ENCODE measurements at places on chromosomes 7 and 10.
A peak's percentile ranks its signal among the peaks of the same experiment; 100 is the strongest.

DNA sequence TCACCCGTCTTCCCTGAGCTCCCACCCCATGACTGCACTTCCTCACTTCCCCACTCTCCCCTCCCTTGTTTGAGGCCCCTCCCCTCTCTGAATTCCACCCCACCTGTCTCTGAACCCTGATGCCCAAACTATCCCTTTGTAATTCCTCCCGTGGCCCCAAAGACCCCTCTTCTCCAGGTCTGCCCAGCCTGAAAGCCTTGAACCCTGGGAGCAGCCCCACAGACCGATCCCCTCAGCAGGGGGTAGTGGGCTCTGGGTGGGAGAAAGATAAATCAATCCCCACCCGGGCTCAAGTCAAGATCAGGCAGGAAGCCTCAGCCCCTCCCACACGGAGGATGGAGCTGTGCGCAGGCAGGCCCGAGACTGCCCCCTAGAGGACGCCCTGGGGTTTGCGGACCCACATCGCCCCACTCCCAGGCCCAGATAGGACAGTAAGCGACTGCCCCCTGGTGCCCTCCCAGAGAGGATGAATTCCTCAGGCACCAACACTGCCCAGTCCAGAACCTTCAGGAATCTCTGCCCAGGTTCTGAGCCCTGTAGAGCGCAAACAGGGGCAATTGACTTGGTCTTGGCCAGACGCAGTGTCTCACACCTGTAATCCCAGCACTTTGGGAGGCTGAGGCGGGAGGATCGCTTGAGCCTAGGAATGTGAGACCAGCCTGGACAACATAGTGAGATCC lies 11.7 kb downstream of the HSPB1 start:
- DNase-seq, result peak; percentile 96

GRCh38 chr7:121793716-121794115 lies 79.2 kb upstream of the PTPRZ1 start:
- no peak for DNase-seq

DNA sequence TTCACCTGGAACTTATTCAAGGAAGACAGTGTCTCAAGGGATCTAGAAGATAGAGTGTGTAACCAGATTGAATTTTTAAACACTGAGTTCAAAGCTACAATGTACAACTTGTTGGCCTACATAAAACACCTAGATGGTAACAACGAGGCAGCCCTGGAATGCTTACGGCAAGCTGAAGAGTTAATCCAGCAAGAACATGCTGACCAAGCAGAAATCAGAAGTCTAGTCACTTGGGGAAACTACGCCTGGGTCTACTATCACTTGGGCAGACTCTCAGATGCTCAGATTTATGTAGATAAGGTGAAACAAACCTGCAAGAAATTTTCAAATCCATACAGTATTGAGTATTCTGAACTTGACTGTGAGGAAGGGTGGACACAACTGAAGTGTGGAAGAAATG lies 10.9 kb downstream of the IFIT3 start:
- DNase-seq, result no peak

GRCh38 chr10:4825868-4826791 lies at the start of gene AKR1E2:
Gene AKR1E2 (plus strand): TSS chr10:4826207. CDS start chr10:4826325, 118 bp downstream.
- DNase-seq, result peak; percentile 27

DNA sequence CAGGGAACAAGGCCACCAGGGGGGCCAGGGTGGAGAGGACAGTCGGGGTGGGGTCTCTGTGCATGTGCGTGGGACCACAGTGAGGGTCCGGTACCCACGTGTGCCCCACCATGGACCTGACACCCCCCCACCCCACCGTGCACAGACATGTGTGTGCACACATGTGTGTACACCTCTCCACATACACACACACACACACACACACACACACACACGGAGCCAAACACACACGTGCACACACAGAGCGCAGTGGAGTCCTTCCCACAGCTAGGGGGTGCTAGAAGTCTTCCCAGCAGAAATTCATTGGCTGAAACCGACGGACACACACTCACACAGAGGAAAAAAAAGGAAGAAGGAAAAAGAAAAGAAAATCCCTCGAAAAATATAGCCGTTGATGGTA lies 42.8 kb upstream of the GNA12 start:
- peak; percentile 82 for DNase-seq

DNA sequence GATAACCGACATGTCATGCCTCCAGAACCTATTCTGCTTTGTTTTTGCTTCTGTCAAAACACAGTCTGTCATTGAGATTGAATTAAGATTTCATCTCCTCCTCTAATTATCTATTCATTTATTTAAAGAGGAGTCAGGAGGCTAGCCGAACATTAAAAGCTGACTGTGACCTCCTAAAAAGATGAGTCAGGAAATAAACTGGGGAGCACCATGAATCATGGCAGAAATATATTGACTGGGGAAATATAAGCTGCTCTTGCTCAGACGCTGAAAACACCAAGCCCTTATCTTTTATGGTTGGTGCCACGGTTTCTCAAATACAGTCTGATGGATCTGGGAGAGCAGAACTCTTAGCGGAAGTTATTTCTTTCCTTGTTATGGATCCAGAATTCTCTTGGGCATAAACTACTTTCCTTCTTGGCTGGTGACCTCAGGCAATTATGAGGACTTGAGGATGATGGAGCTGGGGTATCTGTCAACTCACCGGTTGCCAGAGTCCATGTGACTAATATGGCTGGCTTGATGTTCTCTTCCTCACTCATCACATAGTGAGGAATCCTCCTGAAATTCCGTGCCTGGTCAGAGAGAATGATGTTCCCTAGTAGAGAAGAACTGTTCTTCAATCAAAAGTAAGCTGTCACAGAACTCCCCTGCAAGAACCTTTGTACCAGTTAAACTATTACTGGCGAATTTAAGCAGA lies 307.6 kb upstream of the PHYHIPL start:
- no peak for DNase-seq

- no peak for DNase-seq
Measured at GRCh38 chr7:155172141-155172540, 102.0 kb downstream of the HTR5A start.

- no peak for DNase-seq
Measured at GRCh38 chr7:63925626-63926460, 72.8 kb upstream of the ZNF722 start.

DNA sequence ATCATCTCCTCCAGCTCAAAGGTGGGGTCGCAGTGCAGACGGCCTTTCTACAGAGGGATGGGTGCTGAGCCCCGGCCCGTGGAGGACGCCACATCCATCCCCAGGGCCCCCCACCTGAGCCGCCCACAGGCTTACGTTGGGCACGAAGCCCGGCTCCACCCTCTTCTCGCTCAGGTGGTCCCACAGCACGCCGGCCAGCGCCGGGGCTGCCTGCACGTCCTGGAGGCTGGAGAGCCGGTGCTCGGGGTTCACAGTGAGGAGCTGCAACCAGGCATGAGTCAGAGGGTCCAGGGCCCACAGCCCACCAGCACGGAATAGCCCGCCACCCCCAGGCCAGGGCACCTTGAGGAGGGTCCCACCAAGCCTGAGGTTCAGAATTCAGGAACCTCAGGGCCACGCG lies 36.0 kb downstream of the DPYSL4 start:
- no peak for DNase-seq

DNA sequence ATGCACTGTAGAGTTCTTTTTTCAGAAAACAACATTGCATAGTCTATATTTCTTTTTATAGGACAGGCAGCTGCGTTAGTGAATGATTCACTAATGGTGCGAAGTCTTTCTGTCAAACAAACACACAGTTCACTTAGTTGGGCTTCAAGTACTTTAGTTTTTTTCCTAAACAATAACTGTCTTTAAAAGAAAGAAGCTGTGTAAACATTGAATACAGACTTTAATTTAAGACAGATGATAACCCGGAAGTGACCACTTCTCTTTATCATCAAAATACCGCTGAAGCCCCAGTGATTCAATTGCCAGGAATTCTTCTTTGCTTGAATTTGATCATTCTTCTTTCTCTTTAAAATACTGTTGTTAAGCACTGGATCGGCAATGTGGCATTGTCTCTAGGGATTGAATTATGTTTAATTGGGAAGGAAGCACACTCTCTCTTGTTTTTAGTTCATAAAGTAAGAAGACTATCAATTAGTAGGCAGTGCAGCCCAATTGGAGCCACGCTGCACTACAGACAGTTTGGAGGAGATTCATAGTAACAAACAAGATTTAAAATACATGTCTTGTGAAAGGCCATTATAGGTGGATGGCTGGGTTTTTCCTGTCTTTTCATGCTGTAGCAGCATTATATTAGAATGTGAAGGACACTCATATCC lies 30.4 kb downstream of the CNTNAP2 start:
- no peak for DNase-seq

- DNase-seq, result no peak
Measured at GRCh38 chr10:29011516-29011915, 277.4 kb upstream of the LYZL1 start.

GRCh38 chr10:77415313-77415960 lies 222.2 kb downstream of the KCNMA1 start:
- DNase-seq, result no peak

DNA sequence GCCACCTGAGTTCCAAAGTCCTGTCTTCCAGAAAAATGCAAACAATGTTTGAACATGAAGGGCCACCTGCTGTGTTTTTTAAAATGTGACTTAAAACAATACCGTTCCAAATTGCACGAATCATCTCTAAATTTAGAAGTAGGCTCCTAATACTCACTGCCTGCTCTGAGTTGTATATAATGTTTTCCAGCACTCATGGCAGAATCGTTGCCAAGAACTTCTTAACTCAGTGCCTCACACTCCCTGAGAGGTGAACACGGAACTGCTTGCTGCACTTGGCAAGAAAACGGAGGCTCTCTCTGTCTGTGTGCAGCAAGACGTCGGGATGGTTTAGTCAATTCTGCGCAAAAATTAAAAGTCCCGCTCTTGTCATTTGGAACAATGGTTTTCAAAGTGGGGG lies 757.3 kb upstream of the AUTS2 start:
- no peak for DNase-seq

- DNase-seq, result no peak
Measured at GRCh38 chr7:41832941-41833340, 130.1 kb upstream of the INHBA start.

- DNase-seq, result no peak
Measured at GRCh38 chr7:18276380-18276779, 219.2 kb upstream of the HDAC9 start.

DNA sequence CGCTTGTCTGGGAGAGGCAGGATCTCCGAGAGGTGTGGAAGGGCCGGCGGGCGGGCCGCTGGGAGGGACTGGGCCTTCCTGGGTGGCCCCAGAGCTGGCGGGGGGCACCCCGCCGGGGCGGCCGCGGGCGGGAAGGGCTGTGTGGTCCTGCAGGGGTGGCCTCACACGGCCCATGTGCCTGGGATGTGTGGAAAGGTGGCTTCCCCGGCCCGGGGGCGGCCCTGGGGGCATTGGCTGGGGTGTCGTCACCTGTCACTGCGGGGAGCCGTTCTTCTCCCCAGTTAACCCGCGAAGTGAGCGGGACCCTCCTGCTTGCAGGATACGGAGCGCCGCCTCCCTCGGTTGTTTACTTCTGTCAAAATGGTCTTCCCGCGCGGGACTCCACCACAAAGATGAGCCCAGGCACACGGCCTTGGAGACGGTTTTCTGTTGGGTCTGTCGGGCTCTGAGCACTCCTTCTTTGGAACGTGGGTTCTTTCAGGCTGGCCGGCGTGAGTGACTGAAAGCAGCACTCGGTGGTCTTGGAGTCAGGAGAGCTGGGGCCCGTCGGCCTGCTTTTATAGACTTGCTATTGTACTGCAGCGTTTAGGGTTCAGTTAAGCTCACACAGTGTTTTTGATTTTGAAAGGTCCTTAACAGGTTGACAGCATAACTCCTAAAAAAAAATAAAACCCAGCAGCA lies 700 bp downstream of the SMC3 start:
- no peak for DNase-seq

DNA sequence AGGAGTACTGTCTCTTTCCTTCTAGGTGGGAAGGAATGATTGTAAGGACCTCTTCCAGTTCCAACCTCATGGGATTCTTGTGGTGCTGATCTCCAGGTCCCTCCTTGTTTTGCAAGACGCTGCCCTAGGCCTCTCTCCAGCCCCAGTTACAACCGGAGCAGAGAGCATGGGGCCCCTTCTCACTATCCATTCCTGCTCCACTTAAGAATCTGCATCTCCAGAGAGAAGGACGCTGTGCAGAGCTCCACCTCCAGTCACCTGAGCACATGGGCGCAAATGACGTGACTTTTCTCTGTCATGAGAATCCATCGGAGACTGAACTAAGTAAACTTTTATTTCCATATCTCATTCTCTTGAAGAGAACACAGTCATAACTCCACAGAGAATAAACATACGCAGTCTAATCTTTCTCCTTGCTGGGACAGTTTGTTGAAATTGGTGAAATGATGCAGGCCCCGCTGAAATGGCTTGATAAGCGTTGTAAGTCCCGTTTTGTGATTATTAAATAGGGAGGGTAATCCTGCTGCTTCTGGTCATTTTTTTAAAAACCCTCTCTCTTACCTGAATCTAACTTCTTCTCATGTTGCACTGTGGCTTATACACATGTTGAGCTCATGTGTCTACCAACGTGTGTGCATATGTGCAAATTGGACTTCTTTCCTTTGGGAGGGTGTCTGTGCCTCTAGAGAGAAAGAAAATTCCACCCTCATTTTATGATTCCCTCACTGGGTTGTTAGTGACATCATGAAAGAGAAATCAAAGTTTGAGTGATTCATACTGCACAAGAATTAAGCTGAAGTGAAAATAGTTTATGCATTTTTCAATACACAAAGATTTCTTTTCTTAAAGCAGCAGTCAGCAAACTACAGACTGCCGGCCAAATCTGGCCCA lies 133.2 kb upstream of the TBX20 start:
- no peak for DNase-seq

GRCh38 chr10:77643795-77644468 lies 6.3 kb upstream of the KCNMA1 start:
- DNase-seq, result no peak

GRCh38 chr10:86329896-86330680 lies 36.5 kb downstream of the GRID1 start:
- no peak for DNase-seq

- no peak for DNase-seq
Measured at GRCh38 chr7:28711114-28711513, 247.0 kb downstream of the TRIL start.

DNA sequence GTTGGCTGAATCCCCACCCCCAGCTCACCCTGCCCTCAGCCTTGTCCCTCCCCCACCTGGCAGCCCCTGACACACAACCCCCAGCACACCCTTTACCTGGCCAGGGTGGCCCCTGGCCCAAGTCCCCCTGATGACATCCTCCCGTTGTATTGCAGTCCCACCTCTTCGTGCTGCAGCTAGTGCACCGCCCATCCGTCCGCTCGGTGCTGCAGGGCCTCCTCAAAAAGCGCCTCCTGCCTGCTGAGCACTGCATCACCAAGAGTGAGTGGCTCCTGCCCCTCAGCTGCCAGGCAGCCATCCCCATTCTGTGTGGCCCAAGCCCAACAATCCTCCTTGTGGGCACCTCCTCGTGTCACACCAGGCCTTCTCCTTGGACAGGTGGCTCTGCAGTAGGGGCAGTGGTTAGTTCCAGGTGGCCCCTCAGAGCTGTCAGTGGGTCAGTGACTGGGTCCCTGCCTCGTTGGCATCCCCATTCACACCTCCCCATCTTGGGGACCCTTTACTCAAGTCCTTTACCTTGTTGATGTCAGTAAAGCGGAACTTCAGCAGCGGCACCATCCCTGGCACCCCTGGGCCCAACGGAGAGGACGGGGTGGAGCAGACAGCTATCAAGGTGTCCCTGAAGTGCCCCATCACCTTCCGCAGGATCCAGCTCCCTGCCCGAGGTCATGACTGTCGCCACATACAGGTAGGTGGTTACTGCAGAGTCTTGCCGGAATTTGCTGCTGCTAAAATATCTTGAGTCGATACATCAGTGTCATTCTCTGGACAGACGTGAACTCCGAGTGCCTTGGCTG lies 14.3 kb downstream of the ZMIZ2 start:
- no peak for DNase-seq

- DNase-seq, result no peak
Measured at GRCh38 chr7:152395112-152395511, 40.7 kb downstream of the KMT2C start.

Data from HuH-7.5 (cell line).